ENCODE measurements at places on chromosomes 2 and 18.

- DNase-seq = no peak
Observed at GRCh38 chr2:30765876-30766470, 41.3 kb downstream of the CAPN13 start.

DNA sequence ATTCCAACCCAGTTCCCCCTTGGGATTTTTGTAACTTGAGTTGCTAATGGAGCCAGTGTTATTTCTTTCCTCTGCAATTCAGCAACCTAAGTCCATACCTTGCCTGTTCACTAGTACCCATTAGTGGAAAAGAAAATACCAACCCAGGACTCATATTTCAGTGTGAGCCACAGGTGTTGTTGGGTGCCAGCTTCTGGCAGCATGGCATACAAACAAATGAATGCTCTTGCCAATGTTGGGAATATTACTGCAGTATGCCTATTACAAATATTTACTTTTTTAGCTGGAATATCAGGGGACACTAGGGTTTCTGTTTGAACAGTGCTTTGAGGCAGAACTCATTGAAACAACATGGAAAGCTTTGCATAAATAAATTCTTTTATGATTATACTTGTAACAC lies 130.2 kb downstream of the NCKAP5 start:
- no peak for DNase-seq

DNA sequence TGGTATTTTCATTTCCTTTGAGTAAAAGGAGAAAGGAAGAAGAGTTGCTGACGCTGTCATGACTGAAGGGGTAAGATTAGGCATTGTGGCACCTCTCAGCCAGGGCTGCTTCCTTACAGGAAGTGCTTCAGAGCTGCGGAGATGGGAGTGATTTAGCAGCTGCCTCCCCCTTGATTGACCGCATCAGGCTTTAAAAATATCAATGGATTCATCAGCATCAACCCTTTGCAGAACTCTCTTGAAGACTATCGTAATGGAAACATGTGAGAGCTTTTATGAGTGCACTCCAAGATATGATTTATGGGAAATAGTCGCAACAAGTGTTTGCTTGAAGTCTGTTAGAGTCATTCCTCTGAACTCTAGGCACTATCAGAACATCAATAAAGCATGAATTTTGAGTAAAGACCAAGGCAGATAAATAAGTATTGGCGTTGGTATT lies 141.1 kb downstream of the CSRNP3 start:
- no peak for DNase-seq

GRCh38 chr2:28082131-28082530 lies 191.6 kb downstream of the BABAM2 start:
- DNase-seq = no peak

- no peak for DNase-seq
Observed at GRCh38 chr2:119415630-119416029, 16.0 kb upstream of the TMEM37 start.

GRCh38 chr2:231957913-231958763 lies 3.4 kb upstream of the DIS3L2 start:
- DNase-seq = no peak

DNA sequence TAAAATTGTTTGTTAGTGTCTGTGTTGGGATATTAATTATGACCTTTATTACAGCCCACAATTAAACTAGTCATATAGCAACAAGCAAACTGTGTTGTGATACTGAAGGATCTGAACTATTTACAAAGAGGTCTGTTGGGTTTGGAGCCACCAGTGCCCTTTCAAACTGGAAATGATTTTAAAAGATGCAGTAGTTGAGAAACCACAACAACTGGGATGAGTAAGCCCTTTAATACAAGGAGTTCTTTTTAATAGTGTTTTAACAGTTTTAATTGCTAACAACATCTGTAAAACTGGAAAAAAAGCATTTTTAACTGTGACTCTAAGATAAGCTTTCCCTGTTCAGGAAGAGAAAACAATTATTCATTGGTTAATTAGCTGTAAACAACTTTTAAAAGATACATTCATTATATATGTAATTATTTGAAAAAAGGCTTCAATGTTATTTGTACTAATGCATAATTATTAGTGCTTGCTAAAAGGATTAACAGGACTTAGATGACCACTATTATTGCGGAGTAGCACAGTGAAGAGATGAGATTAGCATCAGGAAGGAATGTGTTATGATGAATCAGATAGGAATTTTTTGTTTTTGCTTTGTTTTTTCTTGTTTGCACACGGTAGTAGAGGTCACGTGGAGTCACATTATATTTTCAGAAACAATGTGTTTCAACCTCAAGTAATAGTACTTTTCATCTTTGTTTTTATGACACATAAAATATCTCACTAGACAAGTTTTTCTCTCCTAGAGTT lies 392.7 kb upstream of the FANCL start:
- no peak for DNase-seq

- no peak for DNase-seq
Observed at GRCh38 chr18:63186520-63187222, 132.9 kb downstream of the BCL2 start.

- DNase-seq = no peak
Observed at GRCh38 chr2:69734035-69734611, 7.8 kb upstream of the ANXA4 start.

GRCh38 chr2:30261695-30262211 lies 30.4 kb downstream of the LBH start:
- no peak for DNase-seq

All from stimulated activated CD4-positive, alpha-beta T cell treated with anti-CD3 and anti-CD28 coated beads, TNF-alpha, amount 100 ng/mL, for 48 hours (primary cell).